ENCODE measurements at places on chromosomes 6 and 20.

DNA sequence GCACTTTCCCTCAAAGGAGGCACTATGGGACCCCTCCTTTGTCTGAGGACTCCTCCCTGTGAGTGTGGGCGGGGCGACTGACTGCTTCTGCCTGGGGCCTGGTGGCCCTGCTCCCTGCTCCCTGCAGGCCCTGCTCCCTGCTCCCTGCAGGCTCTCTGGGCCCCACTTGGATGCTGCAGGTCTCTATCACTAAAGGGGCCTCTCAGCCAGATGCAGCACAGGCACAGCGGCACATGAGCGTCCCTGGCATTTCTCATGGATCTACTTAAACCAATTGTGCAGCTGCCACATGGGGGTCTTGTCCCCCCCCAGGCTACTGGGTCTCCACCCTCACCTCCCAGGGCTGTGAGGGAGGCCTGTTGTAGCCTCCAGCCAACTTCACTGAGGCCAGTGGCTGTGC lies 7.8 kb downstream of the EEF1A2 start:
- DNase-seq = no peak

DNA sequence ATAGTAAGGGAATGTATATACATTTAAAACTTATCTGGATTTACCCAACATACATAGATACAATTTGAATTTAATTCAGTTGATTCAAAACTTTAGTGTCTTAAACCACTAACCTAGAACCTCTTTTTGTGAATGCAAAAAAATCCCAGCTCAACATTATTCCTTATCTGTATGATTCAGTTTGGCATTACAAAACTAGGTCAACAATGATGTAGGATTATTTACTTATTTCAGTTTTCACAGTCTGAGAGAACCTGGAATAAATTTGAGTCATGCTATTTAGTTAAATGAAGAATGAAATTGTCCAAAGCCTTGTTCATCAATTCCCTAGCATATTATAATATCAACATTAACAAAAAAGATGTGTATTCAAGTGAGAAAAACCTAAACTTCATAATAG lies 7.4 kb upstream of the PLCB1 start:
- DNase-seq = no peak

DNA sequence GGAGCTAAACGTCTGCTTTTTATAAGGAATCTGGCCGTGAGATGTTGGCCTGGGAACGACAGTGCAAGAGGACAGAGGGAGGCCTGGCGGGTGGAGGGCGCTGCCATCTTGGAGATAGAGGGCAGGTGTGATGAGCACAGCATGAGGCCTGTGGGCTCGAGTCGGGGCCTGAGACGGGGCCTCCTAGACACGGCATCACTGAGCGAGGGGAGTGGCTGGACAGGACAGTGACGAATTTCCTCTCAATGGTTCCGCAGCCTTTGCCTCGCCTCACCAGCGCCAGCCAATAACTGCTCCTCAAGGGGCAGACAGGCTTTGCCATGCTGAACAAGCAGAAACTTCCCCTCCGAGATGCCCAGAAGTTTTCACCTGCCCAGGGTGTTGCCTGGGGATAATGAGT lies 376.7 kb downstream of the THBS2 start:
- DNase-seq = no peak

- no peak for DNase-seq
These were observed 48.3 kb upstream of the PROKR2 start for GRCh38 chr20:5364997-5365597.

- DNase-seq = peak; percentile 67
These were observed 39.8 kb downstream of the GNAS start for GRCh38 chr20:58892141-58892931.

GRCh38 chr6:775863-776262 lies 82.9 kb upstream of the EXOC2 start:
- DNase-seq = no peak

- DNase-seq = no peak
These were observed 136.5 kb downstream of the ATXN1 start for GRCh38 chr6:16624636-16625290.

DNA sequence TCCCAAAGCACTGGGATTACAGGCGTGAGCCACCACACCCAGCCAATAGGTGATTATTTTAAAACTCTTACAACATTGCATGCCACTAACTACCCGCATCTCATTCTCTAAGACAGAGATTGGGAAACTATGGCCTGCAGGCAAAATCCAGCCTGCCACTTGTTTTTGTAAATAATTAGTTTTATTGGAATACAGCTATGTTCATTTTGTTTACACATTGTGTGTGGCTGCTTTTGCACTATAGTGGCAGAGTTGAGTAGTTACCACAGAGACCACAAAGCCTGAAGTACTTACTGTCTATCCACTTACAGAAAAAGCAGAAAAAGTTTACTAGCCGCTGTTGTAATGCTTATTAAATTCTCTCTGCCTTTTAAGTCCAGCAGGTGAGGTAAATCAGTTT lies 16.4 kb upstream of the PKIG start:
- DNase-seq = no peak

DNA sequence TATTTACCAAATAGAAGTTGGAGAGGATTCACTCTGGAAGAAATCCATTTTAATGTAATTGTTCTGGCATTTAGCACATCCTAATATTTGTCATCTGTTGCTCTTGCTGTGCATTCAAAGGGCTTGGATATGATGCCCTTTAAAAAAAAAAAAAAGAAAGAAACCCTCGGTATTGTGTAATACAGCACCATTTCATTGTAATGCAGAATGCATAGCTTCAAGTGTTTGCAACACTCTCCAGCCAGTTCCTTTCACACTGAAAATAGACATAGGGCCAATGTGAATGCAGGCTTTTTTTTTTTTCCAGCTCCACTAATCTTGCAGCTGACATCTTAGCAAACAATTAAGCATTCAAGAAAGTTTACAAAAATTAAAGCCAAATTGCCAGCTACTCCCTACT lies 197.4 kb upstream of the POU3F2 start:
- DNase-seq = no peak

GRCh38 chr6:47034926-47035325 lies 7.2 kb downstream of the ADGRF1 start:
- DNase-seq = no peak

GRCh38 chr20:56316051-56316450 lies 42.7 kb upstream of the FAM210B start:
- DNase-seq = no peak

DNA sequence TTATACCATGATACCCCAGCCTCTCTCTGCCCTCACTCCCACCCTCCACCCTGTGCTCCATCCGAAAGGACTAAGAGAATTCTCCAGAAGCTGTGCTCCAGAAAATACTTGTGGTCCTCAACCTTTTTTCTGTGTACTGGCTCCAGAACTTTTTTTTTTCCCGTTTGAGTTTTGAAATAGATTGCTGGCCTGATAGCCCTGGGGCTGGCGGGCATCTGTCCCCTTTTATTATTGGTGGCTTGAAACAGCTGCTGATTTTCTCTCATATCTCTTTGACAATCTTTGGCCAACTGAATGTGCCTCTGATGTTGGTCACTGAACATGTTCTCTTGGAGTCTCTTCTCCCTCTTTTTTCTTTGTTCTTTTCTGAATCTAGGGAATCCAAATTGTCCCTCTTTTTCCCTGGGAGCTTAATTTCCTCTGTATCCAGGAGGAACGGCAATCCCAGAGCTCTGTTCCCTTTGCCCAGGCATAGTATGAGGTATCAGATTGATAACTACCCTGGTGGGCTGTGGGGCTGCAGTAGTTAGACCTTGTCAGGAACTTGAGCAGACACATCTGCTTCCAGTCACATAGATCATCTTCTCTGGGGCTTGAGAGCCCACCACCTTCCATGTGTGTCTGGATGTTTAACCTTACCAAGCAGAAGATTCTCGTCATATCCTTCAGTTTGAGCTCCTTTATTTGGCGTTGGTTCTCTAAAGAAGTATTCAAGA lies 1.6 kb downstream of the PPARD start:
- DNase-seq = no peak

DNA sequence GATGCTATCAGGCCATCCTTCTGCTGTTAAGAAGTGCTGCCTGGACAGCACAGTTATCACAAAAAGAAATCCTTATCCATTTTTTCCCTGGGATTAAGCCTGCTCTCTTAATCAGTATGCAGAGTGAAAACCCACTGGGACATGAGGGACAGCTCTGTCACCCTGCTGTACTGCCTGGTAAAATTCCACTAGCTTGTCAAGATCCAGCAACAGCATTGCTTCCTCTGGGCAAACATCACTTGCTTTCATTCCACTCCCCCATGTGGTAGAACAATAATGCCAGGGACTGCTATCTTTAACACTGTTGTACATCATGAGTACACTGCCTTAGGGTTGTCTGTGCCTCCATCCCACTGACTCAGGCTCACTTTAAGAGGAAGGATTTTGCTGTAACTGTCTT lies 331.3 kb downstream of the KIF16B start:
- DNase-seq = no peak

DNA sequence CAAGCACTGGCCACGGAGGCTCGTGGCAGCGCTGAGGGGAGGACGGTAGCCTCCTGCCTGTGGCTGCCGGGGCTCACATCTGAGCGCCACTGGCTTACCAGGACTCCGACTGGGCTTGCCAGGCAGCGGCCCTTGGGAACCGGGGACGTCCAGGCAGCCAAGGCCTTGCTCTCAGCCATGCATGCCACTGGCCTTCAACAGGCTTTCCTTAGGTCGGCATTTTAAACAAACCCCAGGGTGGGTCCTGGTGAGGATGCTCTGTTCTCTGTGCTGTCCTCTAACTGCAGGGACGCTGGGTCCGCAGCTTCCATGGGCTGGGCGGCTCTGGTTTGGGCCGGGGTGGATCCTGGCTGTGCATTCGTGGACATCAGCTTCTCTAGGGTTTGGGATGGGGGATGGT lies 59.1 kb upstream of the BHLHE23 start:
- DNase-seq = no peak

- no peak for DNase-seq
These were observed 28.9 kb upstream of the CD83 start for GRCh38 chr6:14088600-14089192.

DNA sequence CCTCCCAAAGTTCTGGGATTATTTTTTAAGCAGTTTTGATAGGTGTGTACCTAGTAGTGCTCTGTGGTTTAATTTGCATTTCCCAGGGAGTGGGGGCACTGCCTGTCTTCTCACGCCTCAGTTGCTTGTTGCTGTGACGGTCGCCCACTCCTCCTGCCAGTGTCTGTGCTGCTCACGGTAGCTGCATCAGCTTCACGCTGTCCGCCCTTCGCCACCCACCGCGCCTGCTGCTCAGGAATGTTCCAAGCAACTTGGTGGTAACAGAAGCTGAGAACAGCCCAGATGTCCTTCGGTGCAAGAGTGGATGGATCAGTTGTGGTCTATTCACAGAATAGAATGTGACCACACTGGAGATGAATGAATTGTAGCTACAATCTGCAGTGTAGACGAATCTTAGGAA lies 22.9 kb downstream of the DNAJC5 start:
- no peak for DNase-seq

DNA sequence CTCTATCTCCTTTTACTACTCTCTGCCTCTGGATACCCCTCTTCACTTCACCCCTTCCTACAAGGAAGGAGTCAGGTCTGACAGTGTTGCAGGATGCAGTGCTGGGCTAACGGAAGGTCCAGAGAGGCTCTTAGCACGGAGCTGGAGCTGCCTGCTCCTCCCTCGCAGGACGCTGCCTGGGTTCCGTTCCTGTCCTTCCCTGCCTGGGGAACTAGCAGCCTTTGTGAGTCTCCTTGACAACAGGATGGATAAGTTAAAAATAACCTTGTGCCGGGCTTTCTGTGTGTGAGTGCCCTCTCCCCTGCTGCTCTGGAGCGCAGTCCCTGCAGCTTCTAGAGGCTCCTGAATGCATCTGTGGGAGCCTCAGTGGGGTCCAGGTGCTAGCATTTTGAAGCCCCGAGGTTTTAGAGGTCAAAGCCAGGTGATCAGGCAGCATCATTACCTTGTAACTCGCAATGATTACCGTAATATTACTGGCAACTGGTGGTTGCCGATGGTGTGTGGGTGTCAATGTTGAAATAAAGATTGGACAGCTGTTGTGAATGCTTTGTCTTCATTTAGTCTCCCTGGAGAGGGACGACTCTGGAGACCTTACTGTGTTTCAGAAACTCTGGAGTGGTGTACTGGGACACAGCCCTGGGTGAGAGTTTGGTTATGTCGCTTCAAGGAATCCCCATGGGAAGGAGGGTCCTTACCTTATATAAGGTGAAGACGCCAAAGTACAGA lies 44.4 kb downstream of the CDS2 start:
- no peak for DNase-seq

All from stimulated activated CD8-positive, alpha-beta memory T cell treated with anti-CD3 and anti-CD28 coated beads, Interleukin-2, amount 100 ng/mL, for 48 hours (primary cell).